ENCODE measurements at places on chromosomes 7 and 10. TPM values are rescaled to one million over a fixed set of nuclear protein-coding genes. Genes with fewer than 3 reads are reported as not detected.

The FFAR4 gene
- 0.33 TPM for total RNA-seq

The ADCYAP1R1 gene
- 4.1 TPM for total RNA-seq

The RNF32 gene
- 0.98 TPM for total RNA-seq

The AP3M1 gene
- total RNA-seq: 22.3 TPM

The SFTPD gene
- total RNA-seq: 2.2 TPM

The ADCK2 gene
- 23.6 TPM for total RNA-seq

The MYO3A gene
- 0.29 TPM for total RNA-seq

The AZGP1 gene
- 3,161 TPM for total RNA-seq

The EEPD1 gene
- 6.4 TPM for total RNA-seq

DNA sequence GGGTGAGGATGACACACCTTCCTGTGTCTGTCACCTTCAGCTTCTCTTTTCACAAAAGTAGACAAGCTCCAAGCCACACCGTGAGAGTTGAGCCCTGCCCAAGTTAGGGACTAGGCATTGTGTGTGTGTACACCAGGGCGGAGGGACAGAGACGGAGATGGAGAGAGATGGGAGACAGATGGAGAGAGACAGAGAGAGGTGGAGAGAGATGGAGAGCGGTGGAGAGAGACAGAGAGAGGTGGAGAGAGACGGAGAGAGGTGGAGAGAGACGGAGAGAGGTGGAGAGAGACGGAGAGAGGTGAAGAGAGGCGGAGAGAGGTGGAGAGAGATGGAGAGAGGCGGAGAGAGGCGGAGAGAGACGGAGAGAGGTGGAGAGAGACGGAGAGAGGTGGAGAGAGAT is 207.0 kb downstream of the DNAJB6 start:
- no peak for DNase-seq

- no peak for DNase-seq
Measured at GRCh38 chr7:131008840-131009711, 275.1 kb upstream of the KLF14 start.

DNA sequence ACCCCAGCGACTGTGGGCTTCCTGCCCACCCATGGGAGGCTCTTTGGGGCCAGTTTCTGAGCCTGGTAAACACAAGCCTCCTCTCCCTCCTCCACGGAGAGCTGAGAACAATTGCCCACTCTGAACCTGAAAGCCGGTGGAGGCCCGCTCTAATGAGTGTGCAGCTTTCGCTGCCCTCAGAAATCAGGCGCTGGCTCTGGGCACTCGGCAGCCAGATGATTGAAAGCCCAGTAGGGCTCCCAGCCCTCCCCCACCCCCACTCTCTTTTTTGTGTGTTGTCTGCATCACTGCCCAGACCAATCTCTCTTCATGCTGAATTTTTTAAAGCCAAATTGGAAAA is 438.9 kb downstream of the RPS24 start:
- no peak for DNase-seq

DNA sequence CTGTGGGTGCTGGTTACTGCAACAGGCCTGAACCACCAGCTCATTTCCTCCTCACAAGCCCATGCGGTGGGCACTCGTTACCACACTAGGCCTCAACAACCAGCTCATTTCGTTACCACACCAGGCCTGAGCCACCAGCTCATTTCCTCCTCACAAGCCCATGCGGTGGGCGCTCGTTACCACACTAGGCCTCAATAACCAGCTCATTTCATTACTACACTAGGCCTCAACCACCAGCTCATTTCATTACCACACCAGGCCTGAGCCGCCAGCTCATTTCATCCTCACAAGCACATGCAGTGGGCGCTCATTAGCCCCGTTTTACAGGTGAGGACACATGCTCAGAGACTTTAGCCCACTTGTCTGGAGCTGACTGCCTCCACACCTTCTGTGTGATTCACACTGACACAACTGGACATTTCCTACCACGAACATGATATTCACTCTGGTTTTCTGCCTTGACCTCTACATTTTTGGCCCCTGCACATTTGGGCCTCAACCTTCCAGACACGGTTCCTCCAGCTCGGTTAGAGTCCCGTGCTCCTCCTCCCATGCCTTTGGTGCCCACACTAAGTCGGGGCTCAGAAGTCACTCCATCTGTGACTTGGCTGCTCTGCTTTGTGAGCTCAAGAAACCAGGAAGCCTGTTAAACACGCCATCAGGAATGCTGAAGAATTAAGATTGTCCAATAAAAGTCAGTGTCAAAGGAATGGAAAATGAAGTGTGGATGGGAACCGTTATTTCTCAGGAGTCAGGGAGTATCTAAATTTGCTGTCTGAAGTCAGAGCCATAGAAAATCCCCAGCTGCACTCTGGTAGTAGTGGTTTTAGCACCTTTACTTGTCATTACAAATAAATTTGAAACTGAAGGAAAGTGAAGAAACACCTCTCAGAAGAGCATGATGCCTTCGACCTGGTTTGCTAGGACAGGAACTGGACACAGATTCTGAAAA is 55.8 kb upstream of the LANCL2 start:
- no peak for DNase-seq

DNA sequence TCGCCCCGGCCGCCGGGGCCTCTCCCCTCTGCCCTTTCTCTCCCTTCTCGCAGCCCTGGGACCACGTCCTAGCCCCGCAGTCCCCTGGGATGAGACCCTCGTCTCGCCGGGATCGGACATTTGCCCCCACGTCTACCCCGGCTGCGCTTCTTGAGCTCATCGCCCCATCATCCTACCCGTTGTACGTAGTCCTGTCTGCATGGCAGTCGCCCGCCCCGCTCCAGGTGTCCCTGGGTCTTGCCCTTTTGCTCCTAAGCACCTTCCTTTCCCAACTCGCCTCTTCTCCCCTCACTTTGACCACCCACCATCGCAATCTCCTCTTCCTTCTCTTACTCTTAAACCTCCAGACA is 582 bp downstream of the TPST1 start:
- no peak for DNase-seq

GRCh38 chr10:16519250-16519907 is 2.3 kb downstream of the C1QL3 start:
- no peak for DNase-seq

GRCh38 chr10:77636282-77636966 is 1.2 kb downstream of the KCNMA1 start:
- no peak for DNase-seq

GRCh38 chr10:130934293-130935127 is 377.0 kb downstream of the TCERG1L start:
- DNase-seq: no peak

DNA sequence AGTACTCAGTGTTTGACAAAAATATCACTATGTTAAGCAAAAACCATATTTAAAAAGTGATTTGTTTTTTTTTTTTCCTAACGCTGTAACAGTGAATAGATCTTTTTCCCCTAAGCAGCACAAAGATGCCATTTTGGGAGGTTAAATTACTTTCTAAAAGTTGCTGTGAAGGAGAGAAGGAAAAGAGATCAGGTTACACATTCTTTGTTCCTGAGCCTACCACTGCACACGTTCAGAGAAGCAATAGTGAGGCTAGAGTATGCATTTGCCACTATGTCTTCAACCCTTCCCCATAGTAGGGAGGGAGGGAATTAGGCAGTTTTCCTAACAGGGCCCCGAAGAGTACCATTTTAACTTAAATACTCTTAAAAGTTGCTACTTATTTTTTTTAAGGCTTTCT is 38.9 kb downstream of the BMPR1A start:
- DNase-seq: no peak

DNA sequence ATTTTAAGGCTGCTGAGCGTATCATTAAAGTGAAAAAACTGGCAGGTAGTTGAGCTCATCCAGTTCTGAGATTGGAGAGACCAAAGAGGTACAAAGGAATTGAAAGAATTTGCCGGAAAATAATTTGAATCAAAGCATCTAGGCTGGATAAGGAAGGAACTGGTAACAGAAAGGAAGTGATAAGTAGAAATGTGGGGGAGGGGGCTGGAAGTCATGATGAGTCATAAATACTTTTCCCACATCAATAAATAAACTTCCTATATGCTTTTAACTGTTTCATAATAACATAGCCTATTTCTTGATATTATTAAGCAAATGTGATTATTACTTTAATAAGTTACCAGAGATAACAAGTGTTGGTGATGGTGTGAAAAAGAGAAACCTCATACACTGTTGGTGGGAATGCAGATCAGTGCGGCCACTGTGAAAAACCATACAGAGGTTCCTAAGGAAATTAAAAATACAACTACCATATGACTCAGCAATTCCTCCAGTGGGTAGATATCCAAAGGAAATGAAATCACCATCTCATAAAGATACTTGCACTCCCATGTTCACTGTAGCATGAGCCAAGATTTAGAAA is 27.0 kb downstream of the ZNF438 start:
- no peak for DNase-seq

DNA sequence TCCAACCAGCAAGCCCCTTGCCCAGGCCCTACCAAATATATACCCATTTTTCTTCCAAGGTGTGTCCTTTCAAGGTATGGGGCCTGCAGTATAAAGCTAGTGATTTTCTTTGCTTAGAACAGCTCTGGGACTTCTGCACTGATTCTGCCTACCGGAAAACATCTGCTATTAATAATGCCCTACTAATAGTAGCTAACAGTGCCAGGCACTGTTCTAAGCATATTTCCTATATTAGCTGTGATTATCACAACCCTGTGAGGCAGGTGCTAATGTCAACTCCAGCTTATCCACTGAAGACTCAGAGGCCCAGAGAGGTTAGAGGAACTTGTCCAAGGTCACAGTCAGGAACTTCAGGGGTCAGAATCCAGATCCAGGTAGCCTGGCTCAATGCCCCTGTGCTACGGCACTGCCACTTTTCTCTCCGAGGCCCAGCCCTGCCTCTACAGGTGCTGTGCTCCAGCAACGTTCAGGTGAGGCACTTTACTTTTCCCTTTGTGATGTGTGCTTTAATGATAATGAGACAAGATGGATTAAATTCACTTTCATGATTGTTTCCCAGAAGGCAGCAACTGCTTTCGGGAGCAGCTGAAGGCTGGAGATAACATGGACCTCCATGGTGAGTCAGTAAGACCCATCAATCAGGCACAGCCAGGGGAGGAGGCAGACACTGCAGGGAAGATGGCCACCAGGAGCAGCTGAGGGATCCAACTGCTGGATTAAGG is 26.7 kb downstream of the TAS2R41 start:
- DNase-seq: no peak

GRCh38 chr7:77438131-77438530 is 22.0 kb upstream of the GSAP start:
- DNase-seq: no peak

DNA sequence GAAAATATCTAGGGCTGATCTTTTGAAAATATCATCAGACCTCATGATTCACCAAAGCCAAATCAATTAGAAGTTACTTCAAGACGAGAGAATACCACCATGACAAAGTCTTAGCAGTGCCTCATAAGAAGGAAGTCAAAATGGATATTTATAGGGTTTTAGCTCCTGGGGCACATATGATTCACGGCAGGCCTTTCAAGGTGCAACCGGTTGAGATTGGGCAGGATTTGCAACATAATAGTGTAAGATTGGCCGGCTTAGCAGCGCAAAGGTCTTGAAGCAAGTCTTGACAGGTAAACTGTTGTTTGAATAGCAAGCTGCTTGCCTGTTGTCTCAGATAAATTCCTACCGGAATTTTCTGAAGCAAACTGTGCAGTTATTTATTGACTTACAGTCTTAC is 17.5 kb downstream of the ADRB1 start:
- DNase-seq: no peak

DNA sequence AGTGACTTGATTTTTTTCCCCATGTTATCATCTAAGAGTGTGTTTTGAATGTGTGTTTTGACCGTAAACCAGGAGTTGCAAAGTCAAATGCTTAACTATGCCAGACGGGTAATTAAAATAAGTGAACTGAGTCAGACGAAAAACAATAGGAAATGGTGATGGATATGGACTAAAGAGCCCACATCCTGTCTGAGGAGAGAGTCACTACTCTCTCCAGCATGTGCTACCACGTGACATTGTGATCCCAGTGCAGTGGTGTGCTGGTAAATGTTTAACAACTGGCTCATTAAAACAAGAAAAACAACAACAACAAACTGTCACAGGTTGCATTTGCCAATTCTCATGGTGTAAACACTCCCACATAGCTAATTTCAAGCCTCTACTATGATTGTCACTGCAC is 164.3 kb downstream of the SUGCT start:
- DNase-seq: no peak

DNA sequence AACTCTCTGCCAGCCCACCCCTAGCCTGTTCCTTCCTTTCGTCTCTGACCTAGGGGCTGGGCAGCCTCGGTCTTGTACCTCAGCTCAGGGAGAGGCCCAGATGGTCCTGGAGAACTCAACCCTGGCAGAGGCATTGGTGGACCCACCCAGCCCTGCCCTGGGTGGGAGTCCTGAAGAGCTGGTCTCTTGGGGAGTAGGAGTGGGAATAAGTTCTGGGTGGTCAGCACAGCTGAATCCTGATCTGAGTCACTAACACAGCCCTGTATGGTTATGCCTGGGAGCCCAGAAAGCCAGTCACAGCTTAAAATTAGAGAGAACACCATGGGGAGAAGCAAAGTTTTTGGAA is 84.0 kb downstream of the SORBS1 start:
- no peak for DNase-seq

- DNase-seq: no peak
Measured at GRCh38 chr7:16433568-16434122, 12.3 kb upstream of the CRPPA start.

- peak; percentile 22 for DNase-seq
Measured at GRCh38 chr7:25758559-25758958, 393.4 kb upstream of the NFE2L3 start.

DNA sequence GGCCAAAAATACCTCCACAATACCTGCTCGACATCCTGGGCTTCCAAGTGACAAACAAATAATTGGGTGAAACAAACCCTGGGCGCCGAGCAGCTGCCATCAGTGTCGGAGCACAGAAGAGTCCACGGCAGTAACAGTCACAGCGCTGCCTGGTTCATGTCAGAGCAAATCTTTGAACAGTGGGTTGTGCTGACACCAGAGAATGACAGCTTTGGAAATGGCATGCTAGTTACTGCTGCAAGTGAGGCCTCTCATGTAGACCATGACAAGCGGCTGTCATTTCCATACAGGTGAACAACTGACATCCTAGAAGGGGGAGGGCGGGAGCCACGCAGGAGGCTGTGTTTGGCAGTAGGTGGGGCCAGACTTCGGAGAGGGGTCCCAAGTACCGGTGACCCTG is 420.5 kb upstream of the GALNT17 start:
- no peak for DNase-seq

- no peak for DNase-seq
Measured at GRCh38 chr7:155815332-155816191, 3.3 kb upstream of the SHH start.

- no peak for DNase-seq
Measured at GRCh38 chr7:155483245-155483644, 25.3 kb downstream of the EN2 start.

DNA sequence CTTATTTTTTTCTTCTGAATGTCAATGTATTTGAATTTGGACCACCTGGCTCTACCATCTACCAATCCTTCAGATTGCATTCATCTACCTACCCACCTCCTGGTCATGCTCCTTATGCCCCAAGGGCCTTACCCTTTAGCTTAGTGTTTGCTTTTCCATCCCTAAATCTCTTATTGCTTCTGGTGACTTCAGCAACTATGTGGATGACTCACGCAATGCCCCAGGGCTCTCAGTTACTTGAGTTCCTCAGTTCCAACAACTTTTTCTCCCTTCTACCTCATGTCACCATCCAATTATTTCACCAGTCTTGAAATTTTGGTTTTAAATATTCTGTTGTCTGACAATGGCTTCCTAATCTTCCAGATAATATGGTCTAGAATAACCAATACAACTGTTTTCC is 118.9 kb downstream of the CFAP58 start:
- no peak for DNase-seq
